ENCODE measurements at places on chromosomes 3 and 15.

GRCh38 chr15:100818927-100819326, 60.7 kb upstream of the ALDH1A3 start:
- DNase-seq: no peak

DNA sequence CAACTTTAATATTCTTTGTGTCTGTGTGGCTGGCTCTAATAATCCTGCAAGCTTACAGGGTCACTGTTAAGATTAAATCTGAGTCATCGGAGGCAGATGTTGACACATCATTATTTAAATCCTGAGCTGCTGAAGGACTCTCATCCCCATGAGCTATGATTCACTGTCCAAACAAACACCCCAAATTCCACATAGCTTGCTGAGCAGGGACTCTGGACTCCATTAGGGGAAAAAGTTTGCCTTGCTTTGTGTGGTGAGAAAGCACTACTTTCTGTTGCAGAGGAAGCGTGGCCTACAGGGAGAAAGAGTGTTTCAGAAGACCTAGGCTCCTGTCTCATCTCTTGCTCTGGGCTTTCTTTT, 213.7 kb downstream of the PDCD6IP start:
- DNase-seq: no peak

GRCh38 chr15:92059036-92059970, 205.8 kb downstream of the SLCO3A1 start:
- DNase-seq: no peak

- DNase-seq: no peak
Observed at GRCh38 chr15:76994001-76994400, 925 bp upstream of the PSTPIP1 start.

DNA sequence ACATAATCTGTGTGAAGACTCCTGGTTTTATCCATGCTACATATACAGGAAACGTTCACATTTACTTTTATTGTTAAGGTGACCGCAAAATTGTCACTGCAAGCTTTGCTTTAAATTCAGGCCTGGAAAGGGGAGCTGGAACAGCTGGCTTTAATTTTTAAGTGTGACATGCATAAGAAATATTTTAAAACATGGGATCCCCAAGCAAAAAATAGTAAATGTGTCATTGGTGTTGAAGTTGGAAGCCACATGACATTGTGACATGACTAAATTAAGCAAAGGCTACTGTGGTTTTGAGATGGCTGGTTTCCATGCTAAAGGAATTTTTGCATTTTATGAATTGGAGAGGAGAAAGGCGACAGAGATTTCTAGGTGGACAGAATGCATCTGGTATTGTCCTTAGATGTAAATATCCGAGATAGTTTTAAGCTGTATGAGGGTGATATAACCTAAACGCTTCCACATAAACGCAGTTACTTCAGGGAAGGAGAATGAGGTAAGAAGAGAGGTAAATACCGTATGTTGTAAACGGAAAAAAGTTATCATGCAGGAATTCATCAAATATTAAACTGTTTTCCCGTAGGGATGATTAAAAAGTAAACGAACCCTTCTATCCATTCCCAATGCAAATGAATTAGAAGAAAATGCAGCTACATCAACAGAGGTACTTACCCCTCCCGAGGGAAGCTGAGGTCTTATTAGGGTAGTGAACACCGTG, 927 bp upstream of the FYTTD1 start:
- DNase-seq: no peak

- DNase-seq: no peak
Observed at GRCh38 chr3:50261505-50261904, 7.4 kb upstream of the SEMA3B start.

DNA sequence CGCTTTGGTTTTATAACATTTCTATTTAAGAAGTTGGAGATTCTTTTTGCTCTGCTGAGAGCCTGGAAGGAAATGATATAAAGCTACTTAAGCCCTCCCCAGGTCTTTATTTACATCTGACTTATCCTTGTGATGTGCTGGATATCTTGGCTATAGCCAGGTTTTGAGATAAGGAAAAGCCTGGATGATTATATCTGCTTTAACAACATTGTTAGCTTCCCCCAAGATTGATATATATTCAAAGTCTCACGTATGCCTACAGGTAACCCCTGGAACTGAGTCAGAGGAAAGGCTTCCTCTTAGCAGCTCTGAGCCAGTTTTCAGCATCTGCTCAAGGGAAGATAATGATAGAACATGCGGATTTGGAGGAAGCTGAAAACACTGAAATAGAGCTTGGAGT, 61.5 kb upstream of the CRBN start:
- no peak for DNase-seq

GRCh38 chr15:20358066-20358778, 183.4 kb downstream of the GOLGA6L6 start:
- DNase-seq: no peak

GRCh38 chr3:8863891-8864290, 94.5 kb upstream of the OXTR start:
- DNase-seq: no peak

DNA sequence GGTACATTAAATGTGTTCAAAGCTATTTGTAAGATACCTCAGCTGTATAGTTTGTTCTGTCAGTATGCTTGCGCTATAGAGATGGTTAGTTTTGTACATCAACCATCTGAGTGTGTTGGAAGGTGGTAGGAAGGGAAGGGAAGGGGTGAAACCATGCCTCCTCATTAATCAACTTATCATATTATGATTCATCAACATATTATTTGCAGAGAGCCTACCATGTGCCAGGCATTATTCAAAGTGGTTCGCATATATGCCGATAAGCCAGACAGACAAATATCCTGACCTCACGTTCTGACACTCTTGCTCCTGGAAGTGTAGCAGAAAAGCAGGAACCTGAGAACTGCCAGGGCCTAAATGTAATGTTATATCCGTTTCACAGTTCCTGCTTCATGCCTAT, 248.1 kb upstream of the NR2E3 start:
- DNase-seq: no peak

DNA sequence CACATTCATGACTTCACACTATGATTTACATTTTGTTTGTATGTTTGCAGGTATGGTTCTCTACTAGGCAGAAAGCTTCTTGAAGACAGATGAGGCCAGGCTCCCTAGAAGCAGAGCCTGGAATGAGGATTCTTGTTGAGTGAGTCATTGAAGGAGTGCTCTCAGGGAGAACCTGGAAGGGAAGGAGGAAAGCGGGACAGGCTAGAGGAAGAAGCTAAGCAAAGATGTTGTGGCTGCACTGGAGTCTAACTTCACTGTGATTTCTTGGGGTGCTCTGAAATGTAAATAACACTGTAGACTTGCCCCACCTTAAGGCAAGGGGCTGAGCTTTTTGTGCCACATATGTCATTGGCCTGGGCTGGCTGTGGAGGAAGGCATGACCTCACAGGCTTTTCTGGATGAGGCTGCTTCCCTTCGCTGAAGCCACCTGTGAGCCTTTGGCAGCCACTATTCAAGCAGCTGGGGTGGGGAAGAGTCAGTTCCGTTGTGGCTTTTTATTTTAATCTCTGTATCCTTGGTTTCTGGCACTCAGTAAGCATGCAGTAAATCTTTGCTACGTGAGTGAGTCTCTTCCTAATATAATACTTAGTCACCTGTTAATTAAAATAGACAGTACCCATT, 307.3 kb downstream of the SV2B start:
- no peak for DNase-seq

- no peak for DNase-seq
Observed at GRCh38 chr15:34582461-34583371, 735 bp downstream of the GOLGA8B start.

DNA sequence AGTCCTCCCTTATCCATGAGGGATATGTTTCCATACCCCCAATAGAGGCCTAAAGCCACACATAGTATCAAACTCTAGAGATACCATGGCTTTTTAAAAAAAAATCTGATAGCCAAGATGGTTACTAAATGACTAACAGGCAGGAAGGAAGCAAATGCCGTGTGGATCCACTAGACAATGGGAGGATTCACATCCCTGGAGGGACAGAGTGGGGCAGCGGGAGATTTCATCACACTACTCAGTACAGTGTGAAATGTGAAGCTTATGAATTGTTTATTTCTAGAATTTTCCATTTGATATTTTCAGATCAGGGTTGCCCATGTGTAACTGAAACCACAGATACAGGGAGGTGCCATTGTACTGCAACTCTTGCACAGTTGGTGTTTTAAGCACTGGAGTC, 826.6 kb downstream of the SQOR start:
- no peak for DNase-seq

DNA sequence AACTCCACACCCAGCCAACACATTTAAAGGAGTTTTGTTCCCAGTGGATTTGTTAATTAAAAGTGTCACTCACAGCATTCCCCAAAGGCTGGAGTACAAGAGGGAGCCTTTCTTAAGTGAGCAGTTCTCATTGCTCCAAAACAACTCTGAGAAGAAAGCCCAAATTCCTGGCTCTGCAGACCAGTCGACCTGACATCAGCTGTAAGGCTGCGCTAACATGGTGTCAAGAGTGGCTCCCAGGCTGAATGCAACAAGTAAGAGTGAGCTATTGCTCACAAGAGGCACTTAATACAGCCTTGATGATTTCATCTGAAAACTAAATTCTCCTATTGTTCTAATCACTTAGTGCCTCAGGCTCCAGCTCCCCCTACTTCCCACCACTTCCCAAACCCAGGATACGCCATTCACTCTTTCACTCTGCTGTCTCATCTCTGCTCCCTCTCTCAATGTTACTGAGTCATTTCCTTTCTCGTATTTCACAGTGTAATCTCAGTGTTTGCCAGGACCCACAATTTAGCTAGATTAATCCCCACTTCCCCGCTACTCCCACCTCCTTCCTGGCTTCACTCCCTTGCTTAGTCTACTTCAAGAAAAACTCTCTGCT, 81.8 kb downstream of the WWTR1 start:
- DNase-seq: no peak
